ENCODE measurements at places on chromosomes 3 and 15.

DNA sequence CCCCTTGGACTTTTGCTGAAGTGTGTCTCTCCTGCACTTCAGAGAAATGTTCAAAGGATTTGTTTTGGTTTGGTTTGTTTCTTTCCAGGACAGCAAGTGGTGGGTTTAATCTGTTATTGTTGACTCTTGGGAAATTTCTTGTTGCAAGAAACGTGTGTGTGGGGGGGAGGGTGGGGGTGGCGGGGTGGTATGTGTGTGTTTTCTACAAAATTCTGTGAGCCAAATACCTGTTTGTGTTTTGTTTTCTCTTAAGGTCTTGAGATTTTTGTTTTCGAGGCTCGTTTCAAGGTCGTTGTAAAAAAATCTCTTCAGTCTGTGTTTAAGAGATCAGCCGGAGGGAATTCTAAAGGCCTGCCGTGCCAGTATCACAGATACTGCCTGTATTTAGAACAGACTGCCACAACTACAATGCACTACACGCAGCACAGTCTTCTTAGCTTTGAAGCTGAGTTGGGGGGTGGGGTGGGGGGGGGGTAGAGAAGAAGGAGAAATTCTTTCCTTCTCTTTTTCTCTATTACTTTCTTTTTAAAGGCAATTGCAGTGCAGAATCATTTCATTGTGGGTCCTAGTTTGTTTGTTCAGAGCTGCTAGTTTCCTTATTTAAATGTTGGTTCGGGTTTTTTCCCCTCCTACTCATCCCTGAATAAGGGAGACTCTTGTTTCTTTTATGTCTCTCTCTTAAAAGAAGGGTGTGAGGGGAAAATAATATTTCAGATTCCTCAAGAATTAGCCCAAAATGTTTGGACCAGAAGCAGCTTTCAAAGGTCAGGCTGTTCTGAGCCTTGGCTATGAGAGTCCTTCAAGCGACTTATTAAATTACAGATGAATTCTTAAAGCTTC is 1.4 kb upstream of the BCL6 start:
- DNase-seq: peak; percentile 25

- no peak for DNase-seq
Observed at GRCh38 chr15:42175671-42176070, 19.2 kb upstream of the PLA2G4F start.

DNA sequence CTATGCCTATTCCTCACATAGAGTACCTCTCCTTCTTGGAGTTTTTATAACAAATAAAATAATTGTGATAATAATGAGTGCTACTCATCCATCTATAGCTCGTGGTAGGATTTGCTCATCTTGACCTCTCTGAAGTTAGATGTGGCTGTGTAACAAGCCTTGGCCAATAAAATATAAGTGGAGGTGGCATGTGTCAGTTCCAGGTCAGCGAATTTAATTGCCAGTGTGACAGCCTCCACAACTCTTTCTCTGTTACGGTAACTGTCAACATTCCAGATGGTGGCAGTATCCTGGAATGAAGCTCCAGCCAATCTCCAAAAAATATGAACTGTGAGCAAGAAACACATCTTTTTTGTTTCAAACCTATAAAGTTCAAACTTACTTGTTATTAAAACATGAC is 13.8 kb downstream of the CLRN1 start:
- DNase-seq: no peak

DNA sequence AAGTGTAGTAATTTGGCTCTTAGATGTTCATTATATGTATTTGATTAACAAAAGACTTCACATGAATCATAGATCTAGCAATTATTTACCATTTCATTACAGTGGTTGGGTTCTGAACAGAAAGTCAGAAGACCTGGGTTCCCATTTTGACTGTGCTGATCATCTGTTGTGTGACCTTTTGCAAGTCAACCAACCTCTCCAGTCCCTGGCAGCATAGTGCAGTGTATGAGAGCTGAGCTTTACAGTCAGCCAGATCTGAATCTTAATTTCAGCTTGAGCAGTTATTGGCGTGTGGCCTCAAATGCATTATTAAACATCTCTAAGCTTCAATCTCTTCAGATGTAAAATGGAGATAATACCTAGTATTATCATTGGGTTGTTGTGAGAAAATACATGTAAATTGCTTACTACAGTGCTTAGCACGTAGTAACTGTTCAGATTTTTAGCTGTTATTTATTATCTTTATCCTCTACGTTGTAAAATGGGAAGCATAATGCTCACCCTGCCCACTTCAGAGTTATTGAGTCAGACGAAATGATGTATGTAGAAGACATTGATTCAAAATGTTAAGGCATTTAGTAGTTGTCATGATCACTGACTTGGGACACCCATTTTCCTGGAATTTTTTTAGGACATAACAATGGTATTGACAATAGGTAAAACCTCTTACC is 104.0 kb downstream of the KLHL25 start:
- DNase-seq: peak; percentile 60

GRCh38 chr3:189849262-189849661 is 218.1 kb downstream of the TP63 start:
- no peak for DNase-seq

DNA sequence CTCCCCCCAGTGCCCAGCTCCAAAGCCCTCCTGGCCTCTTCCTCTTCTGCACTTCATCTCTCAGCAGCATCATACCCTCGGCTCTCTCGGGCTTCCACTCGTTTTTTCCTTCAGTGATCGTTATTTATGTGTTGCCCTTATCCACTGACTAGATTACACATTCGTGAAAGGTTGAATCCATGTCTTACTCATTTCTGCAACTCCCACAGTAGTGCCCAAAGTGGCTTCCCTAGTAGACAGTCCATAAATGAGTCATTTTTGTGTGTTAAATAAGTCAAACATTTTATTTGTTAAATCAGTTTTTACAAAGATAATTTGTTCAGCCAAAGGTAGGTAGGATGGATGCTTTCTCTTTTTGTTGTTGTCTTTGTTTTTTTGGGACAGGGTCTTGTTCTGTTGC is 87.4 kb downstream of the CRTC3 start:
- no peak for DNase-seq

GRCh38 chr3:143239031-143239430 is 119.5 kb downstream of the CHST2 start:
- no peak for DNase-seq

- no peak for DNase-seq
Observed at GRCh38 chr3:29649815-29650547, 369.1 kb downstream of the RBMS3 start.

DNA sequence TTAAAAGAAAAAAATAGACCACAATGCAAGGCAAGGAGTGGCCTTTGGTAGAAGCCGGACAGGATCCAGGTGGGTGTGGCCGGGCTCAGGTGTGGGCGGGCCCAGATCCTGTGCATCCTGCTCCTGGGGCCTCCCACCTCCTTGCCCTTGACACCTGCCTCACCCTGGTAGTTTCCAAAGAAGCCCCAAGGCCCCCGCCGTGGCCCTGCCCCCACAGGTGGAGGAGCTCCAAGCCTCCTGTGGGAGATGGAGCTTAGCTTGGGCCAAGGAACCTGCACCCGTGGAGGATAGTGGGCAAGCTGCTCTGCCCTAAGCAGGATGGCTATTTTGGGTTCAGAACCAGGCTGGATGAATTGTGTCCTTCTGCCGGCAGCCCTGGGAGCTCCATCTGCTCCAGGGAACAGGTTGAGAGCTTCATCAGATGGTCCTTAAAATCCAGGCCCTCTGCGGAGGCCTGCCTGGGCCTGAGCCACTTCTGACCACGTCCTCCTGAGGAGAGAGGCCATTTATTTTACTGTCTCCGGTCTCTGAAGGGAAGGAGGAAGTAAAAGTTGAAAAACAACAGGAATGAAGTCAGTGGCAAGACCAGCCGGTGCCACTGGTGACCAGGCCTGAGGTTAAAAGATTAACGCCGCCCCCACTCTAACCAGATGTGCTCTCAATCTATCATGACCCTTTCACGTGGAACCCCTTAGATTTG is 53.9 kb upstream of the KLF13 start:
- DNase-seq: no peak

DNA sequence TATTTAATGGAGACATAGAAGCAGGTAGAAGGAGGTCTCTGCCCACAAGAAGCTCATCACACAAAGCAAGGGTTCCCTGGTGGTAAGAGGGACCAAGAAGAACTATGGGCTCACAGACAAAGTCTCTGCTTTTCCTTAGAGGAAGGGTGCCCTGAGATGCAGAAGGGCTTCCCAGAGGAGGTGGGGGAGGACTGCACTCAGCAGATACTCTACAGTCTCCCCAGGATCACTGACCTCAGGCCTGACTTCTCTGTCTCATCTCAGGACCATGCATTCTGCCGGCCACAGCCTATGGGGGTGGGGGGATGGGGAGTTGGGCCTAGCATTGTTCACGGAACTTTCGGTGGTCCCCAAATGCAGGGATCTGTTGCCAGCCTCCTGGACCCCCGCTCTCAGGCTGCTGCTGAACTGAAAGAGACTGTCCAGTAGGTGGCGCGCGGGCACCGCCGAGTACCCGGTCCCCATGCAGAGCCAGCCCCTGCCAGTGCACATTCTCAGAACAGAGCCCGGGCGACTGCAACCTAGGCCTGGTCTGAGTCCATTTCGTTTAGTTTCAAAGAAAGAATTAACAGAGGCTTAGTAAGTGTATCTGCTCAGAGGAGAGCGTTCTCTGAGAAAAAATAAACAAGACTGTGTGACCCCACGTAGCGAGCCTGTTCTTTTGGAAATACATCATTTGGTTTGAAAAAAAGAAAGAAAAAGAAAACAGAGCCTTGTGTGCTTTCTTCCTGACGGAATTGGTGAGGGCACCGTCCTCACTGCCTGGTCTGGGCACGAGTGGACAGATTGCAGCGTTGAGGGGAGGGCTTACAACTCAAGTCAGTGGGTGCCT is 74.1 kb downstream of the LRTM1 start:
- peak; percentile 10 for DNase-seq

GRCh38 chr3:49724586-49724985 is 835 bp upstream of the GMPPB start:
- peak; percentile 33 for DNase-seq

GRCh38 chr3:169299889-169300288 is 363.6 kb downstream of the MECOM start:
- DNase-seq: no peak

GRCh38 chr3:157104928-157105652 is 54.9 kb downstream of the CCNL1 start:
- DNase-seq: no peak

DNA sequence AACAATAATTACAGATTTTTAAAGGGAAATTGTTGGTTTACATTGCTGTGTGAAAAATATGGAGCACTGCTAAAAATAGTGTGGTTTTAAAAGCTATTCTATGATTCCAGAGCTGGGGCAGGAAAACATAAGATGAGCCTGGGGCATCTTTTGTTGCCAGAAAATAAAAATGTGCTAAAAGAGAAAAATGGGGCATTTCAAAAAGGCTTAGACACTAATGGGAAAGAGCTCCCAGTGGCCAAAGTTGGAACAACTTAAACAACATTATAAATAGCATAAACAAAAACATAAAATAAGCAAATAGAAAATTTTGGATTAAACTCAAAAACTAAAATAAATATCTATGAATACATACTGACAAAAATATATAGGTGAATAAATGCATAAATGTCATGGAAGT is 478.9 kb downstream of the NLGN1 start:
- DNase-seq: no peak

DNA sequence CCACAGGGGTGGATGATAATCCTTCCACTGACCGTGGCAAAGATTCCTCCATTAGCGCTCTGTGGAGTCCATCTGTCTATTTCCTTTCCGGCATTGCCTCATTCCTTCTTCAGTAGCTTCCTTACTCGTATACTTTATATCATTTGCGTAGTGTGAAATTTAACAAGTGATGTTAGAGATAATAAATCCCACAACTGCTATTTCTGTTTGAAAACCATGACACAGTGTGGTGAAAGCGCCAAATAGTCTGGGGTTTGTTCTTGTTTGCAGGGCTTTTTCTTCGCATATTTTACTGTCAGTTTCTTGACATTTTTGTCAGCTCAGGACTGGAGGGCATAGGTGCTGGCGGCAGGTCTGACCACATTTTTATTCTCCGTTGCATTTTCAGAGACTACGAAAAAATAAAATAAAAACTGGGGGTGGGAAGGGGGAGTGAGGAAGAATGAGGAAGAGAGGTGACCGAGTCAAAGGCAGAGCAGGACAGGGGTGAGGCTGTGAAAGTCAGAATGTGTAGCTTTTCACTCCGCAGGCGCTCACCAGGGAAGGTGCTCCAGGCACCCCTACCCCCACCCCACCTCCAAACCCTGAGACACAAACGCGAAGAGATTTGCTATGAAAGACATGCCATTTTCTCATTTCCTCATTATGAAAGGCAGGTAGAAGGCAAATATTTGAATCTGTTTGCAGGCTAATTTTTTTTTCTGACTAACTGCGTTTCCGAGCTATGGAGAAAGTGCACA is 965.0 kb downstream of the MCTP2 start:
- no peak for DNase-seq

GRCh38 chr15:35499723-35500122 is 46.2 kb downstream of the DPH6 start:
- DNase-seq: no peak

GRCh38 chr15:35444557-35445204 is 101.3 kb downstream of the DPH6 start:
- DNase-seq: no peak

- DNase-seq: no peak
Observed at GRCh38 chr3:127534564-127534963, 56.0 kb downstream of the TPRA1 start.

GRCh38 chr15:53115563-53115962 is 325.4 kb upstream of the ONECUT1 start:
- no peak for DNase-seq

DNA sequence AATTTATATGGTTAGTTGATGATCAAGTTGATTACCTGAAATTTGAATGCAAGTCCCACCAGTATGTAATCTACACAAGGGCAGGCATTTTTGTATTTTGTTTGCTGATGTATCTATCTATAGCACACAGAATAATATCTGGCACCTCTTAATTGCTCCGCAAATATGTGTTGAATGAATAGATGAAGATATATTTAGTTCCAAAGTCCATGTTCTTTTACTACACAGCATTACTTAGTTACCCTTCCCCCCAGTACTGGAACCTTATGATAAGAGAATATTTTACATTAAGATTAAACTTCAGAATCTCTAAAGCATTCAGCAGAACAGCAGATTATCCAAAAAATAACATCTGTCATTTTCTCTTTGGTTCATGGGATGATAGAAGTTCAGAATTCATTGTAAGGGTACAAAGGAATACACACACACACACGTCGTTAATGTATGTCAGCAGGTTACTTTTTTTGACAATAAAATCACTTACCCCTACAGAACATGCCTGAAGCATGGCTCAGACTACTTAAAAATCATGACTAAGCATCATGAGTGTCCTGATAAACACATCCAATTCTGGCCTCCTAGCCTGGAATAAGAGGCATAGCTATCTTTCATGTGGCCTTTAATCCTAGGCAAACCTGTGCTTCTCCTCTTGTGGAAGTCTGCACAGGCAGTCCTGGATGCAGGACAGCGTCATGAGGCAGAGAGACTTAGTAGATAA is 148.9 kb upstream of the TBC1D5 start:
- DNase-seq: no peak

DNA sequence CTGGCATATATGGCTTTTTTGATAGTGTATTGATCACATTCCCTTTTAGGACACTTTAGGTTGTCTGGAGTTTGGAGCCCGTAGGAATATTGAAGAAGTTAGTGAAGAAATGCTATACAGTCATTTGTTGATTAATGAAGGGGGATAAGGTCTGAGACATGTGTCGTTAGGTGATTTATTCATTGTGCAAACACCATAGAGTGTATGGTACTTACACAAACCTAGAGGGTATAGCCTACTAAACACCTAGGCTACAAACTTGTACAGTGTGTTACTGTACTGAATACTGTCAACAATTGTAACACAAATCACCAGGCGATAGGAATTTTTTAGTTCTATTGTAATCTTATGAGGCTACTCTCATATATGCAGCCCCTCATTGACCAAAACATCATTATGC is 3.3 kb downstream of the TPM1 start:
- DNase-seq: no peak
